ENCODE measurements at places on chromosomes 5 and 9. TPM values are rescaled to one million over a fixed set of nuclear protein-coding genes. Genes with fewer than 3 reads are reported as not detected.
A peak's percentile ranks its signal among the peaks of the same experiment; 100 is the strongest.

MED22 gene
- total RNA-seq: 22.7 TPM

DNAJC18 gene
- 15.3 TPM for total RNA-seq

TMEM171 gene
- 0.71 TPM for total RNA-seq

LHX2 gene
- total RNA-seq: 0.44 TPM

SLC23A1 gene
- total RNA-seq: 0.04 TPM

OR1N1 gene
- total RNA-seq: not detected

ORM2 gene
- total RNA-seq: not detected

DNA sequence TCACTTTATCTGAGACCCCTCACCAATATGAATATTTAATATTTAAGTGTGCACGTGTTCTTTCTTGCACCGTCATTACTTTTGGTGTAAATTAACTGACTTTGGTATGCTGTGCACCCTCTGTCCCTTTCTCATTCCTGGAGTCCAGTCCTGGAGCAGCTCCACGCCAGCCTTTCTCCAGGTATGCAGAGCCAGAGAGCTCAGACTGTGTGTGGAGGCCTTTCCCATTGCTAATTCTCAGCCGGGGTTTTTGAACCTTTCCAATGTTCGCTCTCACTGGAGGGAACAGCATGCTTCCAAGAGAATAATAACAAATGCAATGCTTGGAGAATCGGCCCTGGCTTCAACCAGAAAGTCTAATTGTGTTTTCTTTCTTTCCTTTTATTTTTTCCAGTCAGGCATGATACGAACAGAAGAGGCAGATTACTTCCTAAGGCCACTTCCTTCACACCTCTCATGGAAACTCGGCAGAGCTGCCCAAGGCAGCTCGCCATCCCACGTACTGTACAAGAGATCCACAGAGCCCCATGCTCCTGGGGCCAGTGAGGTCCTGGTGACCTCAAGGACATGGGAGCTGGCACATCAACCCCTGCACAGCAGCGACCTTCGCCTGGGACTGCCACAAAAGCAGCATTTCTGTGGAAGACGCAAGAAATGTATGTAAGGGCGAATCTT, 41.7 kb downstream of the ADAMTS16 start:
- no peak overlapping the region for H3K27ac ChIP-seq
- no peak for DNase-seq
- no peaks in the 10 kb centered on the region for H3K36me3 ChIP-seq
- no peaks in the 10 kb centered on the region for H3K27me3 ChIP-seq
- no peaks in the 10 kb centered on the region for H3K4me1 ChIP-seq
- no peak overlapping the region for H3K4me3 ChIP-seq

GRCh38 chr5:167678481-167678880, 613.0 kb upstream of the WWC1 start:
- DNase-seq: no peak
- H3K4me1 ChIP-seq: no peaks in the 10 kb centered on the region
- H3K4me3 ChIP-seq: no peak overlapping the region
- no peaks in the 10 kb centered on the region for H3K36me3 ChIP-seq

DNA sequence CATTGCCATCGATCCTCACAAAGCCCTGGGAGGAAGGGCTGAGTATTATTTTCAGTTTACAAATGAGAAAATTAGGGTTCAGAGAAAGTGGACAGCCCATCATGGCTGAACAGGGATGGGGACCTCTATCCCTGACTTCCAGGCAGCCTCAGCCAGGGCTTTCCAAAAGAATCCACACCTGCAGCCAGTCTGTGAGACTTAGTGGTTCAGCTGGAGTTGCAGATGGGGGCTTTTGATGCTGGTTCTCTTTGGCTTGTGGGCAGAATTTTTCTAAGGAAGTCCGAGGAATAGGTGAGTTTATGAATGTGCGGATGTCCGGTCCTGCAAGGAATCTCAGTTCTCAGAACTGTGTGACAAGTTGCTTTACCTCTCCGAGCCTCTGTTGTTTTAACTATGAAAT, 138.1 kb downstream of the RGS3 start:
- H3K4me3 ChIP-seq: no peak overlapping the region
- no peaks in the 10 kb centered on the region for H3K27me3 ChIP-seq
- H3K36me3 ChIP-seq: peaks cover 18% of the 10 kb centered on the region
- peaks cover 70% of the 10 kb centered on the region for H3K4me1 ChIP-seq

DNA sequence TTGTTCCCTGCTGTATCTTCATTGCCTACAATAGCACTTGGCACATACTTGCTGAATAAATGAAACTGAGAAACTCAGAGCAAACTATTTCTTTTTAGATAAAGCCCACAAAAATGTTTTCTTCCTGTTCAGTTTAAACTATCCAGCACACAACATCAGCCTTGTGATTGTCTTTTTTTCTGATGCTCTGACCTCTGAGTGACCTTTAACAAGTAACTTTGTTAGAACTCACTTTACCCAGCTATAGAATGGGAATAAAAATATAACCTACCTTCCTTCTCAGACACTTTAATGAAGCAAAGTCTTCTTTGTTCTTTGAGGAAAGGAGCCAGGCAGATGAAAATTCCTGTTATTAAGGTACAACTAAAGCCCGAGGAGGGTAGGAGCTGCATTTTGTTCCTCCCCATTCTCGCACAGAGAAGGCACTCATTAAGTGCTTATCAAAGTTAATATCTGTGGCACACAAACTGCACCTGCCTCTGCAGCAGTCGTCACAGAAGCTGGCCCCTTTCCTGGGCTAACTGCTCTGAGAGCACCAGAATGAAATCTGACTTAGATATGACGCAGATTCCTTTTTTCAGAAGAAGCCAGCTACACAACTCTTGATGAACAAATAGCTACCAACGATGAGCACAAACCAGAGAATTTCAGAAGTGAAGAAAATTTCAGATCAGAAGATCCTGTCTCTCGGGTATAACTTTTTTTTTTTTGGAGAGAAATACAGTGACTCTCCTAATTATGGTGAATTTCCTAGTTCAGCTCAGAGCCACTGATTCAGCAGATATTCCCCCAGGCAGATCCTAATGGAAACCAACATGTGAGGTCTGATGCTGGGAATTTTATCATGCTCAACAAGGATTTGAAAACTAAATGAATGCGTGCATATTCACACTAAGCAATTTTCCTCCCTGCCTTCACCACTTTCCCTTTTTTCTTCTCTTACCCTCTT, 31.0 kb upstream of the NR3C1 start:
- H3K27me3 ChIP-seq: no peaks in the 10 kb centered on the region
- no peaks in the 10 kb centered on the region for H3K36me3 ChIP-seq
- peak overlapping the region; percentile 49 for H3K27ac ChIP-seq
- peak; percentile 41 for DNase-seq

- peaks cover 23% of the 10 kb centered on the region for H3K4me1 ChIP-seq
- H3K36me3 ChIP-seq: no peaks in the 10 kb centered on the region
- no peaks in the 10 kb centered on the region for H3K27me3 ChIP-seq
- no peak for DNase-seq
- no peak overlapping the region for H3K4me3 ChIP-seq
- no peak overlapping the region for H3K27ac ChIP-seq
Measured at GRCh38 chr9:16622541-16622940, 247.9 kb downstream of the BNC2 start.

- peaks cover 24% of the 10 kb centered on the region for H3K36me3 ChIP-seq
- H3K4me1 ChIP-seq: peaks cover 18% of the 10 kb centered on the region
- no peak overlapping the region for H3K27ac ChIP-seq
- no peak overlapping the region for H3K4me3 ChIP-seq
- no peak for DNase-seq
Measured at GRCh38 chr5:1510631-1511030, 13.1 kb downstream of the LPCAT1 start.

GRCh38 chr9:95065224-95065623, 252.3 kb downstream of the FANCC start:
- peaks cover 36% of the 10 kb centered on the region for H3K36me3 ChIP-seq
- peaks cover 38% of the 10 kb centered on the region for H3K4me1 ChIP-seq
- no peak overlapping the region for H3K4me3 ChIP-seq

- H3K4me1 ChIP-seq: peaks cover 43% of the 10 kb centered on the region
- H3K4me3 ChIP-seq: no peak overlapping the region
Measured at GRCh38 chr9:113570749-113571711, 107.5 kb downstream of the RGS3 start.

DNA sequence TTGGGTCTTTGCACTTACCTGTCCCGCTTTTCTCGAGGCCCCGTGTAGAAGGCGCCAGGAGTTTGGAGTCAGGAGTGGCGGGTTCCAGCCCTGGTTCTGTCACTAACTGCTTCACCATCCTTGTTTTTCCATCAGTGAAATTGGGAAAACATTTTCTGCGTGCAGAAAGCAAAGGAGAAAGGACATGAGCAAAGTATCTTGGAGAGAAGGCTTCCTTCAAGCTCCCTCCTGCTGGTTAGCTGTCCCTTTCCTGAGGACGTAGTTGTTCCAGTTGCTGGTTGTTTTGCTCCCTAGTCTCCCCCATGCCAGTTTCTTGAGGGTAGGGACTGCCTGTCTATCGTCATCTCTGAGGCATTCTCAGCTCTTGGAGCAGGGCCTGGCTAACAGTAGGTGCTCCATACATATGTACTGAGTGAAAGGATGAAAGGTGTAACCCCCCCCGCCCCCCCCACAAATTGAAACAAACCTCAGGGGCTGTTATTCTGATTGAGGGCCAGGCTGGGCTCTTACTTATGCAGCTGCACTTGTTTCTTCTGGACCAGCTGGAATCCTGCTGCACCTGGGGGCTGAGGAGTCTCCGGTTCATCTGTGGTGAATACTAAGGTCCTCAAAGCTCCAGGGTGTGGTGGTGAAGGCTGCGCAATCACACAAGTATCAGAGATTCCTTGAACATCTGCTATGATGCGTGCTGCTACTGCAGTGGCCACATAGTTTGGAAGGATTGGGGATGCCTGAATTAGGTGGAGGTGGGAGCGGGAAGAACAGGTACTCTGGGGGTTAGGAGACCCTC, 1.0 kb downstream of the SMIM3 start:
- H3K27me3 ChIP-seq: no peaks in the 10 kb centered on the region
- peaks cover 55% of the 10 kb centered on the region for H3K4me1 ChIP-seq
- peak; percentile 63 for DNase-seq
- H3K4me3 ChIP-seq: peak overlapping the region; percentile 80

DNA sequence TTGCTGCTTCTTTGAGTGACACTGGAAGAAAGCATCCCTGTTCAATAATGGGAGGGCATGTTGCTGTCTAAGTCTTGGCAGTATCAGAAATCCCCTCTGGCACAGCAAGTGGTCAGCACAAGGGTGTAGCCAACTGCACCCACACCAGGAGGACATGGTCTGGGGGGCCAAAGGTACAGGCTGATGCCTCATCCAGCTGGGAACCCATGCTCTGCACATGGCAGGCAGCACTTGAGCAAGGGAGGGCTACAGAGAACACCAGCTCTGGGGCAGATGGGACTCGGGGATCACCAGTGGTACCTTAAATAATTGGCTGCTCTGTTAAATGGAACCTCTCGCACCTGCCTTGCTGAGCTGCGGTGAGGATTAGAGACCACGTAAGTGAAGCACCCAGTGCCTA, 265.2 kb downstream of the SYK start:
- H3K4me1 ChIP-seq: peaks cover 3% of the 10 kb centered on the region
- no peaks in the 10 kb centered on the region for H3K36me3 ChIP-seq
- no peak overlapping the region for H3K4me3 ChIP-seq

- peaks cover 1% of the 10 kb centered on the region for H3K36me3 ChIP-seq
- no peak overlapping the region for H3K27ac ChIP-seq
- no peak overlapping the region for H3K4me3 ChIP-seq
- no peak for DNase-seq
- H3K4me1 ChIP-seq: no peaks in the 10 kb centered on the region
Measured at GRCh38 chr5:102955488-102955887, 164.4 kb downstream of the GIN1 start.

DNA sequence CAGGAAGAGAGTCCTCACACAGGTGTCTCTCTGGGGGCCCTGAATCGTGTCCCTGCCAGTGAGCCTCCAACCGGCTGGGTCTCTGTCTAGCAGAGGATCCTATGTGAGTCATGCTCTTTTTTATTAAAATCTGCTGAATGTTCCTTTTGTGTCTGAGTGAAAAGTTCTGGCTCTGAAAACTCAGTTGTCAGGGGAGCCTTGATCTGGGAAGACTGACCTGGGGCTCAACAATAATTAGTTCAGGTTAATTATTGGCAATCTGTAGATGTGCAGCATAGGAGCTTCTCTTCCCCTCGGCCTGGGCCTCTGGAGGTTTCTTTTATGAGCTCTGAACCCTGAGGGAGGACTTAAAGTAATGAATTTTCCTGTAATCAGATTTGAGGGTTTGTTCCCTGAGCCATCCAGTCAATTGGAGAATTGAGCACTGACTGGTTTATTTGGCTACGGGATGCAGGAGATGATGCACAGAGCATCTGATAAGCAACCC, 45.2 kb downstream of the ALG2 start:
- H3K4me1 ChIP-seq: peaks cover 15% of the 10 kb centered on the region
- no peak overlapping the region for H3K27ac ChIP-seq
- DNase-seq: no peak
- H3K27me3 ChIP-seq: no peaks in the 10 kb centered on the region
- no peaks in the 10 kb centered on the region for H3K36me3 ChIP-seq
- H3K4me3 ChIP-seq: no peak overlapping the region

- peaks cover 10% of the 10 kb centered on the region for H3K4me1 ChIP-seq
- peaks cover 3% of the 10 kb centered on the region for H3K27me3 ChIP-seq
- peak overlapping the region; percentile 35 for H3K27ac ChIP-seq
- no peak overlapping the region for H3K4me3 ChIP-seq
- DNase-seq: peak; percentile 81
Measured at GRCh38 chr5:153959134-153959957, 79.4 kb downstream of the FAM114A2 start.

DNA sequence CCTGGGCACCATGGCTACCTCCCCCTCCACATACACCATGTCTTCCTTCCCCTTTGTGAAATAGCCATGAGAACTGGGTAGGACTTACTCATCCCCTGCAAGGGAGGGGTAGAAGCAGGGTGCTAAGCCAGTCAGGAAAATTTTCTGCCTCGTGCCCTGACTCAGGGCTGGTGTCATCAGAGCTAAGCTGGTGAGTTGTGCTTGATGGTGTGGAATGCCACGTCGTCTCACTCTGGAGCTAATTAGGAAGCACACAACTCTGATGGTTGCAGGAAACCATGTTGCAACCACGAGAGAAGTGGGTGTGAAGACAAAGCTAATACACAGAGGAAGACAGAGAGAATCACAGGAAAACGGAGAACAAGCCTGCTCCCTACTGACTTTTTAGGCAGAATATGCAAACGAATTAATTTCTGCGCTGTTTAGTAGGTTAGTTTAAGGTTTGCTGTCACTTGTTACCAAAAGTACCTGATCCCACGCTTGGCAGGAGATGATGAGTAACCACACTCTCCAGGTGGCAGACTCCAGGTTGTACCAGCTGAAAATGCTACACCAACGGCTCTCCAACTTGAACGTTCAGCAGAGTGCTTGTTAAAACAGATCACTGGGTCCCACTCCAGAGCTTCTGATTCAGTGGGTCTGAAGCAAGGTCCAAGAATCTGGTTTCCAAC, 54.5 kb downstream of the STK10 start:
- peaks cover 10% of the 10 kb centered on the region for H3K36me3 ChIP-seq
- no peak overlapping the region for H3K27ac ChIP-seq
- no peaks in the 10 kb centered on the region for H3K4me1 ChIP-seq
- DNase-seq: peak; percentile 67

All from muscle of leg (tissue), 16 donors.